ENCODE measurements at places on chromosomes 5 and 9.
A peak's percentile ranks its signal among the peaks of the same experiment; 100 is the strongest.

DNA sequence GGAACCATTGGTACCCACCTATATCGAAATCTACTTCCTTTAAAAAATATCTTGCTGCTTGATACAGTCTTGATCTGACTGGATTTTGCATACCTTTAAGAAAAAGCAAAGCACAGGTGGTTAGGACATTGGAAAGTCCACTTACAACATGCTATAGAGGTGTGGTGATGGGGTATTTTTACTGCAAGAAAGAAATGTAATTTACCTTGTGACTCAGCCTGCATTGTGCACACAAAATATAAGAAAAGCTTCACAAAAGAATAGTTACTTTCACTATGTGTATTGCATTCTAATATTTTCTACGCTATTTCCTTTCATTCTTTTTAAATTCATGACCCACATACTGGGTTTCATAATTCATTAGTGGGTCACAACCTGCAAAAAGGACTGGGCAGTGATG is 236.2 kb upstream of the RASEF start:
- no peak for DNase-seq

DNA sequence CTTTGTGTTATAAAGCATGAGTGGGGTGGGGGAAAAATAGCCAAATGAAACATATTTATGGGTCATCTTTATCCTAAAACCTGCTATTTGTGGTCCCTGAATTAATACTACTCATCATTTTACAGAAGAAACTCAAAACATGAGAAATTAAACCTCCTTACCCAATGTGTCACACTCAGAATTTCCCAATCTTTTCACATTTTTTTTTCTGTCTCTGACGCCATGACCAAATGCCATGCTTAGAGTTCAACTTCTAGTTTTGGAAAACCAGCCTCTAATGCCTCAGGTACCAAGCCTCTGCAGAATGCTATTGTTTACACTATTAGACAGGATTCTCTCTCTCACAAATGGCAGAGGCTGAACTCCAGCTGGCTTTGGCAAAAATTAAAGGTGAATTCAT is 505.5 kb upstream of the WWC1 start:
- DNase-seq = no peak

GRCh38 chr5:121949885-121950284 is 11.9 kb upstream of the SRFBP1 start:
- DNase-seq = no peak

DNA sequence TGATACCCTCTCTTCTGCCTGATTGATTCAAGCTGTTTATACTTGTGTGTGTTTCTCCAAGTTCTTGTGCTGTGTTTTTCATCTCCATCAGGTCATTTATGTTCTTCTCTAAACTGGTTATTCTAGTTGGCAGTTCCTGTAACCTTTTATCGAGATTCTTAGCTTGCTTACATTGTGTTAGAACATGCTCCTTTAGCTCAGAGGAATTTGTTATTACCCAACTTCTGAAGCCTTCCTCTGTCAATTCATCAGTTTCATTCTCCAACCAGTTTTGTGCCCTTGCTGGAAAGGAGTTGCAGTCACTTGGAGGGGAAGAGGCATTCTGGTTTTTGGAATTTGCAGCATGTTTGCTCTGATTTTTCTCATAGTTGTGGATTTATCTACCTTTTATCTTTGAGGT is 126.2 kb upstream of the FTMT start:
- no peak for DNase-seq

DNA sequence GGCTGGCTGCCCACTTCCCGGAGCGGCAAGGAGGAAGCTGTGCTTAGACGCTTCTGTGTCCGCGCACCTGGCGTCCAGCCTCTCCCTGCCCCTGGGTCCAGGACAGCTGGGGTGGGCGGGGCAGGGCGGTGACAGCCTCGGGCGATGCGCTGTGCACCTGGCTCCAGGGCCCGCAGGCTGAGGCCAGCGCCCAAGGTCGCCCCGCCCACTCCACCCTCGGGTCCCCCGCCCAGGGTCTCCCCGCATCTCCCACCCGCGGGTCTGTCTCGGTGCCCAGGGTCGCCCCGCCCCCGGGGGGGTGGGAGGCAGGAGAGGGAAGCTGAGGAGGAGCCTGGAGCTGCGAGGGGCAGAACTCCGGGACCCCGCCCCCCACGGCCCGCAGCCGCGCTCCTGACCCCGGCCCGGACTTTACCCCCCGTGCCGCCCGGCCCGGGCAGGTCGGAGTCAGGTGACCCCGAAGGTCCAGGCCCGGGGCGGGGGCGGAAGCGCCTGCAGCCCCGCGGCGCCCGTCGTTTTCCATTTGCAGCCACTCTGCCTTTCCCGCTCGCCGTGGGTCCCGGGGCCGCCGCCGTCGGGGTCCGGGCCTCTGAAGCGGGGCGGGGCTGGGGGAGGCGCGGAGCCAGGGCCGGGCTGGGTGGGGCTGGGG is at the start of gene ENTPD8:
ENTPD8 (minus strand) TSS at position 69 of the 646 bp plus-strand sequence. CDS start 3,072 bp downstream, outside the sequence.
- DNase-seq = no peak

DNA sequence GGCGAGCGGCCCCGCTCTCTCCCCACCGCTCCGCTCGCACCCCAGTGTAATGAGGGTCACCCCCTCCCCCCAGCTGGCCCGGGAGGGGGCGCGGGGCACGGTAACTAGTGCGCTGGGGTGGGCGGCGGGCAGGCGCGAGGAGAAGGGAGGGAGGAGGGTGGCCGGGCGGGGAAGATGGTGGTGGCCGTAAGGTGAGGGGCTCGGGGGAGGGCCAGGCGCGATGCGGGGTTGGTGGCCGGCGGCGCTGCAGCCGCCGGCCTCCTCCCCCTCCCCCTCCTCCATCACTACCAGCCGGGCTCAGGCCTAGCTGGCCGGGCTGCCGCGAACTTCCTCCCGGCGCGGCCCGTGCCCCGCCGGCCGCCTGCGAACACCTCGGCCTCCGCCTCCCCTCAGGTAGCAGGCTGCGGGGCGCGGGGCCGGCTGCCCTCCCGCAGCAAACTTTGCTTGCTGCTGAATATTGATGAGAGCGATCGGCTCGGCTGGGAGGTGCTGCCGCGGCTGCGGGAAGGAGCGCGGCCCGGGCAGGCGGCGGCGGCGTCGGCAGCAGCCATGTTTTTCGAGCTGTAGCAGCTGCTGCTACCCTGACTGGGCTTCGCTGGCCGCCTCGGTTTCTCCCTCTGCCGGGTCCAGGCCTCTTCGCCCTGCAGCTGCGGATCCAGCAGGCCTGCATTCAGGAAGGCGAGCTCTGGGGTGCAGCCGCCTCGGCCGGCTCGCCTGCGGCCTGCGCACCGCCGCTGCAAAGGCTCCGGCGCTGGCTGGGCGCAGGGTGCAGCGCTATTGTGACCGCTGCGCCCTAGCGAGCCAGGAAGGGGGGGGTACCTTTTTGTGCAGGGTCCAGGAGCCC is 502 bp downstream of the NSD1 start:
- DNase-seq = peak; percentile 29

GRCh38 chr5:54834121-54834842 is 151.1 kb downstream of the ESM1 start:
- DNase-seq = no peak

DNA sequence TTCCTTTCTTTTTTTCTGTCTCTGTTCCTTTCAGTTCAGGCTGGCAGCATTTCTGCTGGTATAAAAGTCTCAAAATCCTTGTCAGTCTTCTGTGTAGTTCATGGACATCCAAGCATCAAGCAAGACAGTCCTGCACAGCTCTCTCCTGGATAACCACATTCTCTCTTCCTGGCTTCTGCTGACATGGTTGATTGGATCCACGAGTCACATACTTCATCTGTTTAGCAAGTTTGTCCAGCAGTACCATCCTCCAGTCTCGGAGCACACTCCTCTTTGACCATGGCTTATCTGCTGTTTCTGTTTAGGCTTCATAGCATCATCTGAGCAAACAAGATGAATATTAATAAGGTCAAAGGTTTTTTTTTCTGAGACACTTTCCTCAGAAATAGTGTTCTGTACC is 220.8 kb downstream of the KDM4C start:
- no peak for DNase-seq

DNA sequence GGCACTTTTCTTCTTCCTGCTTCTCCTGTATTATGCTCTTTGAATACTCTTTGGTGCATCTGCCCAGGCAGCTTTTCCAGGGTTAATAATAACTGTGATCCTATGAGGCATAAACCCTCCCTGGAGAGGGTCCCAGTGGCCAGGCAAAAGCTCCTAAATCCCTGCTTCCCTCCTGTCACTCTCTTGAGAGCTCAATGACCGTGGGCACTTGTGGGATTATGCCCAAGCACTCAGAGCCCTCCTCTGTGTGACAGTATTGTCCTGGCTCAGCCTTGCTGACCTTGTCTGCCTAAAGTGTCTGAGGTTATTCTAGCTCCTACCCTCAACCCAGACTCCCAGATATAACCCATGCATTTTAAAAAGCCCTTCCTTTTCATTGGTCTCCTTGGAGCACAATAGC is 51.9 kb downstream of the GALNT10 start:
- no peak for DNase-seq

DNA sequence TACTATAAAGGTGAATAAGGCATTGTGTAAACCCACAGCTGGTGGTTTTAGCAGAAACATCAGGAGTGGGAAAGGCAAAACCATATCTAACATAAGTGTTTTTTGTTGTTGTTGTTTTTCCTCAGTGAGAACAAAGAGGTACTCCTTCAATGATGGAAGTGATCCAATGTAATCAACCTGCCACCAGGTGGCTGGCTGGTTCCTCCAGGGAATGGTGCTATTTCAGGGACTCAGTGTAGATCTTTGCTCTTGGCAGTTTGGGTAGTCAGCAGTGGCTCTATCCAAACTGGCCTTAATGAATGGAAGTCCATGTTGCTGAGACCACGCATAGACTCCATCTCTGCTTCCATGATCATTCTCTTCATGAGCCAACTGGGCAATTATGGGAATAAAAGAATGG is 10.8 kb downstream of the DMRTA1 start:
- no peak for DNase-seq

GRCh38 chr5:106875591-106876297 is 795.0 kb downstream of the EFNA5 start:
- no peak for DNase-seq

DNA sequence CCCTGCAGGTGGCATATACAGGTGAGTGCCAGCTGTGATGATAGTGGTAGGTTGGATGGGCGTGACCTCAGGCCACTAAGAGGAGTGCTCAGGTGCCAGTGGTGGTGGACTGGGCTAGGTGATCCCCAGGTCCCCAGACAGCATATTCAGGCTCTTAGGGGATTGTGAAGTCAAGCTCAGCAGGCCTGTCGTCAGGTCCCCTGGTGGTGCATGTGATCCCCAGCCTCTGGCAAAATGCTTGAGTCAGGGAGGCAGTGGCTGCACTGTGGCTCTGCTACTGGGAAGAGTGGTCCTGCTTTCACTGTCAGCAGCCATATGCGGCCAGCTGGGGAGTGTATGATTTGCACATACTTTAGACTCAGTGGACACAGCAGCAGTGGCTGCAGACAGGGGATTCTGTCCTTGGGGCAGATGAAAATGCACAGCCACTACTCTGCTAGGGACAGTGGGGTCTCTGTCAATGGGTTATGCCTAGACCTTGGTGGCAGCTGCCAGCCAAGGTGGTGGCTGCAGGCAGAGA is 31.6 kb upstream of the CTSL start:
- DNase-seq = no peak

GRCh38 chr5:142881076-142881783 is 111.1 kb downstream of the ARHGAP26 start:
- DNase-seq = no peak

DNA sequence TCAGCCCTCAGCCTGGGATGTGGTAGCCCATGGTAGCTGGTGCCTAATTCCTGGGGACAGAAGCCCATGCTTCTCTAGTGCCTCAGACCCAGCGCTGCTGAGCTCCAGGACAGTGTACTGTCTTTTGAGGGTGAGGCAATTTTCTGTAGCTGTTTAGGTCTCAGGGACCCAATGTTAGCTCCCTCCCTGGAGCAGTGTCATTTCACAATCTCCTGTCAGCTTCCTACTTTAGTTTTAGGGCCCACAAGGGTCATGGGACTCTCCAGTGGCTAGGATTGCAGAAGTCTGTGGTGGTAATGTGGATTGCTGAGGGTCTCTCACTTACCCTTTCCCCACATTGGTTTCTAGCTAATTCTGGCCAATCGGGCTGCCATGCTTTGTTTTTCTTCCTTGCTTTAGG is 67.7 kb upstream of the CCL21 start:
- no peak for DNase-seq

GRCh38 chr9:126705767-126706697 is 92.3 kb downstream of the LMX1B start:
- peak; percentile 78 for DNase-seq

DNA sequence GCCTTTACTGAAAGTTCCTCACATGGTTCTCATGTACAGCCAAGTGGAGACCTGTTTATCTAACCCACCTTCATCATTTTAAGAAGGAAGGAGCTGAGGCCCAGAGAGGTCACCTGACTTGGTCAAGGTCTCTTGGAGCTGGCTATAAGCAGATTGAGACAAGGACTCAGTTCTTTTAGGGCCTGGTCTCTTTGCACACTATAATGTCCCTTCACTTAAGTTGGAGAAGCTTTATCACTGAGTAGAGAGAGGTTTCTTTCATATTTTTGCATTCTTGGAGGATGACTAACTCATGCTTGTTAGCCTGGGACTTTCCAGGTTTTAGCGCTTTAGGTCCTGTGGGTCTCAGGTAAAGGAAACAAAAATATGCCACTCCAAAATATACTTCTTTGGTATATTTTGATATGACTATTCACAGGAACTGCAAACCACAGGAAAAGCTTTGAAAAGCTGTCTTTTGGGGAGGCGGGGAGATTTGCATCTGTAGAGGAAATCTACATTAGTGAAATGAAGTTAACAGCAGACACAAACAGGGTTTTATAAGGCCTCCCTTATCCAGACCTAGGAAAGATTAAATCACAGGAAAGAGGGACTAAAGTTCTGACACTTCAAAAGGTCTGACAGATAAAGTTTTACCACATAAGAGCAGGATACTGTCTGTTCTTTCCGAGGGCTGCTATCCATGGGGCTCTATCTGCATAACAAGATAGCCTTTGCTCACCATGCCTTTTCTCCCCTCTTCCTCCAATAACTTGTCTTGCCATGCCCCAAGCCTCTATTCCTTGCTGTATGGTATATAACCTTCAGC is 95.8 kb upstream of the ANKRD55 start:
- DNase-seq = peak; percentile 65

GRCh38 chr9:8879284-8879683 is 1079.7 kb upstream of the DMAC1 start:
- no peak for DNase-seq

DNA sequence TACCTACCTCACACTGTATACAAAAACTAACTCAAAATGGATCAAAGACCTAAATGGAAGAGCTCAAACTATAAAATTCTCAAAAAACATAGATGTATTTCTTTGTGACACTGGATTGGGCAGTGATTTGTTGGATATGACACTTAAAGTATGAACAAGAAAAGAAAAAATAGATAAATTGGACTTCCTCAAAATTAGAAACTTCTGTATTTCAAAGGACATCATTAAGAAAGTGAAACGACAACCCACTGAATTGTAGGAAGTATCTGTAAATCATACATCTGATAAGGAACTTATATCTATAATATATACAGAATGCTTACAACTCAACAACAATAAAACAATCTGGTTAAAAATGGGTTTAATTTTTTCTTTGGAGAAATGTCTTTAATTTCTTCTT is 96.7 kb downstream of the NRG2 start:
- no peak for DNase-seq

GRCh38 chr5:130109152-130109551 is 204.9 kb downstream of the CHSY3 start:
- DNase-seq = no peak

- DNase-seq = no peak
Observed at GRCh38 chr5:76718880-76719279, 3.0 kb downstream of the F2R start.
